ENCODE measurements at places on chromosomes 4 and X. TPM values are rescaled to one million over a fixed set of nuclear protein-coding genes. Genes with fewer than 3 reads are reported as not detected.

Gene IQCM
- not detected for total RNA-seq

Gene GAGE12J
- not detected for total RNA-seq

- H3K4me1 ChIP-seq = no peaks in the 10 kb centered on the region
- H3K4me3 ChIP-seq = no peak overlapping the region
- no peaks in the 10 kb centered on the region for H3K36me3 ChIP-seq
- H3K27ac ChIP-seq = no peak overlapping the region
Observed at GRCh38 chr4:84403656-84404055, 95.4 kb downstream of the NKX6-1 start.

DNA sequence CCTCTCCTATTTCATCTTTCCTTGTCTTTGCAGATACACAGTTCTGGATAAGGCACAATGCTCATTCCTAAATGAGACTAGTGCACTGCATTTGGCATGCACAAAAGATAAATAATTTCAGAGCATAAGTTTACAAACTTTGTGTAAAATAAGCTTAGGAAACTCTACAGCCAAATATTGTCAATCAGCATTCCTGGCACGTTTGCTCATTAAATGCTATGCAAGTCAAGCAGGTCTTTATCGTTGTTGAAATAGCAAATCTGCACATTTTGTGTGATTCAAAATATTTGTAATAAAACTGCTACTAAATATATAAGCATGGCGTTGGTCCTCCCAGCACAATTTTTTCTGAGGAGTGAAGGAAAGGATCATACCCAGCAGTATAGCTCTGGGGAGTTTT, 322.1 kb upstream of the NOCT start:
- H3K27me3 ChIP-seq = no peaks in the 10 kb centered on the region
- H3K36me3 ChIP-seq = no peaks in the 10 kb centered on the region
- DNase-seq = no peak

GRCh38 chr4:15213302-15213970, 211.2 kb downstream of the CPEB2 start:
- no peaks in the 10 kb centered on the region for H3K36me3 ChIP-seq
- no peaks in the 10 kb centered on the region for H3K4me1 ChIP-seq
- H3K27ac ChIP-seq = no peak overlapping the region
- no peak for DNase-seq
- H3K4me3 ChIP-seq = no peak overlapping the region
- H3K27me3 ChIP-seq = no peaks in the 10 kb centered on the region

GRCh38 chrX:111283446-111283845, 13.2 kb upstream of the CAPN6 start:
- no peak overlapping the region for H3K27ac ChIP-seq
- no peak for DNase-seq
- no peaks in the 10 kb centered on the region for H3K4me1 ChIP-seq
- peaks cover 12% of the 10 kb centered on the region for H3K27me3 ChIP-seq
- H3K4me3 ChIP-seq = no peak overlapping the region

Data from tibial nerve (tissue), 4 donors.